ENCODE measurements at places on chromosomes 12 and 14. TPM values are rescaled to one million over a fixed set of nuclear protein-coding genes. Genes with fewer than 3 reads are reported as not detected.

- no peak for DNase-seq
These were observed 28.2 kb downstream of the TBK1 start for GRCh38 chr12:64480148-64480547.

- DNase-seq: no peak
These were observed 60.6 kb downstream of the SPRING1 start for GRCh38 chr12:116677202-116677661.

DNA sequence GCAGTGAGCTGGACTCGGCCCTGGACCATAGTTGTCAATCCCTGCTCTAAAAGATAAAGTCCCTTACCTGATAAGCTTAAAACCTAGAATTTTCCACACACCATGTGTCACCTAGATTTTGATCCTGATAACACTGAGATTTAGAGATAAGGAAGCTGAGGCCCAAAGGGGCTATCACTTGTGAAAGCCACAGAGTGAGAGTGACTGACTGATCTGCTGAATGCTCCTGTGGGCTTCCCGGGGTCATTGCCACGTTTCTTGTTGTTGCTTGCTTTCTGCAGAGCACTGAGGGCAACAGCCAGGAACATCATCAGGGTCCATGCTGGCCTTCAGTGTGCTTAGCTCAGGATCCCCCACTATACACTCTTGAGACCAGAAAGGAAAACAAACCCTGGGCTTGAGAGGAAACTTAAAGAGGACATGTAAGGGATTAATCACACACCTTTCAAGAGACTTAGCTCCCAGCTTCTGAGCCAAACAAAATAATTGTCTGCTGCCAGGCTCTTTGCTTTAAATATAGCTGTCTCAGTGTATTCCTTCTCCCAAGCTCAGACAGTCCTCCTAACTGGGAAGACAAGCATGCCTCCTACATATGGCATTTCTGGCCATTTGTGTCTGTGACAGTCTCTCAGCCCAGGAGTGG, 82.6 kb upstream of the ARHGAP5 start:
- peak; percentile 86 for DNase-seq

- DNase-seq: no peak
These were observed 302.4 kb downstream of the NELL2 start for GRCh38 chr12:44573723-44574122.

DNA sequence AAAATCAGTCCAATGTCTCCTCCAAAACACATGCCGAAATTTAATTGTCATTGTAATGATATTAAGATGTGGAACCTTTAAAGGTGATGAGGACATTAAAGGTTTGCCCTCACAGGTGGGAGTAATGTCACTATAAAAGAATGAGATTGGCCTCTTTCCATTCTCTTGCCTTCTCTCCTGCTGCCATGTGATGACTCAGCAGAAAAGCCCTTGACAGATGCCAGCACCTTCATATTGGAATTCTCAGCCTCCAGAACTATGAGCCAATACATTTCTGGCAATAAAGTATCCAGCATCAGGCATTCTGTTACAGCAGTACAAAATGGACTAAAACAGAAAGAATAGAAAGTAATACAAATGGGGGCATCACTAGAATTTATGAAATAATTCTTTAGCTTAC, 609.7 kb downstream of the SLC16A7 start:
- DNase-seq: no peak

DNA sequence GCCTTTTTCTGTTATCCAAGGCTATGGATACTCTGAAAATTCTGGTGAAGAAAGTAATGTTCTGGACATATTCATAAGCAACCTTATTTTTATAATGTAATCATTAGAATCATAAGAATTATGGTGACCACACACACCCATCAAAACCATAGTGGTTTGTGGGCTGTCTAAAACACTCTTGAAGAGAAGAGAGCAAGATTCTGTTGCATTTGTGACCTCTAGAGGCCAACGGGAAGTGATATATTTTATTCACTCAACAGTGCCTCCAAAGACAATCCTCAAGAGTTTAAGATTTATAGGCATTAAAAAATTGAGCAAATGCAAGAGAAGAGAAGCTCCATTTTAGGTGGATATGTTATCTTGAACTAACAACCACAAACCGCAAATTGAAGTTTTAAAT, 68.5 kb upstream of the LGR5 start:
- DNase-seq: no peak

- peak; percentile 93 for DNase-seq
These were observed 29.1 kb downstream of the SH2B3 start for GRCh38 chr12:111434680-111435338.

DNA sequence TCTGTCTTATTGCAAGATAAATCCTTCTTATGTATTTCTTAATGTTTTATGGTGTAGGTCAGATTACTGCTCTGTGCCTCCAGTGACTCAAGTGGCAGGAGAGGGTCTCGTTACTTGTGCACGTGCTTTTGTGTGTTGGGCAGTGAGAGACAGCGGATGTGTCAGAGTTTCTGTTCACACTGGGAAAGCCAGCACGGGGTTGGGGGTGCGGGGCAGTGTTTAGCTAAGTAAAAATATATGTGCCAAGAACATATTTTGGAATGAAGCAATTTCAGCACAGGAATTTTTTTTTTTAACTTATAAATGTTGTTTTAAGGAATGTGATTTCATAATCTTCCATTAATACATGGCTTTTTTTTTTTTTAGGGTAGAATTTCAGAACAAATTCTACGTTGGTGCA, 4.5 kb upstream of the DNAH10 start:
- no peak for DNase-seq

- DNase-seq: peak; percentile 83
These were observed 103.6 kb downstream of the NTF3 start for GRCh38 chr12:5535541-5535940.

DNA sequence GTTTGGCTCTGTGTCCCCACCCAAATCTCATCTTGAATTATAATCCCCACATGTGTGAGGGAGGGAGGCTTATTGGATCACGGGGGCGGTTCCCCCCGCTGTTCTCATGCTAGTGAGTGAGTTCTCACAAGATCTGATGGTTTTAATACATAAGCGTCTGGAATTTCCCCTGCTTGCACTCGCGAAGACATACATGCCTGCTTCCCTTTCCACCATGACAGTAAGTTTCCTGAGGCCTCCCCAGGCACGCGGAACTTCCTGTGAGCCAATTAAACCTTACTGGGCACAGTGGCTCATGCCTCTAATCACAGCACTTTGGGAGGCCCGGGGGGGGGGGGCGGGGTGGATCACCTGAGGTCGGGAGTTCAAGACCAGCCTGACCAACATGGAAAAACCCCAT, 60.8 kb downstream of the R3HDM2 start:
- no peak for DNase-seq

GRCh38 chr12:104591257-104591885, 134.6 kb downstream of the CHST11 start:
- DNase-seq: no peak

DNA sequence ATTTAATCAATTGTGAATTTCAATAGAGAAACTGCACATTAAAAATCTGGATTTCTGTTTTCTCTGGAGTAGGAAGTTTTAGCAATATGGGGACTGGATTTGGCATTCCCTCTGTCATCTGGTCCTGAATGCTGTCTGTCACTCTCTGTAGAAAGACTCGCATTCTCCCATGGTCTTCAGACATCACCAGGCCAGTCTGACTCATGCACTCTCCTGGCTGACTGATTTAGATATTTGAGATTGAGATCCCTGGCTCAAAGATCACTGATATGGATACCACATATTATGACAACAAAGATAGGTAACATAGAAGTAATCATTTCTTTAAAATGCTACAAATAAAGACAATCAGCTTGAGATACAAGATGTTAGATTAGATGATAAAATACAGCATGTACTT, 524.5 kb downstream of the GALC start:
- DNase-seq: no peak

GRCh38 chr12:3005736-3006135, 46.5 kb downstream of the TEAD4 start:
- no peak for DNase-seq

DNA sequence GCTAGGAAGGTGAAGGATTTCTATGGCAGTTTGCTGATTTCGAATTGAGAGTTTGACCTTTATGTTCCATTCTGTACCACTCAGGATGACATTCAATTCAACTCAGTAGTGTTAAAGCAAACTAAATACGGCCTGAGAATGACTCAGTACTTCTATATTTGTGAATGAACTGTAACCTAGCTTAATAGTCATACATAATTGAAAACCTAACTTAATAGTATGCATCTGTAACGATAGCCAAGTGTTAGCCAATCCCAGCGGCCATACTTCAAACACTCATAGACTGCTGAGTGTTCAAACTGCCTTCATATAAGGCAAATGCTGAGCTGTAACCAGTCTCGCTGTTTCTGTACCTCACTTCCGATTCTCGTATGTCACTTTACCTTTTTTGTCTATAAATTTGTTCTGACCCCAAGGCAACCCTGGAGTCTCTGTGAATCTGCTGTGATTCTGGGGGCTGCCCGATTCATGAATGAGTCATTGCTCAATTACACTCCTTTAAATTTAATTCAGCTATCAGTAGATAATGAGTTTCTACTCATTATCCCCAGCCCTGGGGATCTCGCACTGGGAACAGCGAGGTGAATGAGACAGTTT, 98.5 kb upstream of the SLC24A4 start:
- DNase-seq: no peak

DNA sequence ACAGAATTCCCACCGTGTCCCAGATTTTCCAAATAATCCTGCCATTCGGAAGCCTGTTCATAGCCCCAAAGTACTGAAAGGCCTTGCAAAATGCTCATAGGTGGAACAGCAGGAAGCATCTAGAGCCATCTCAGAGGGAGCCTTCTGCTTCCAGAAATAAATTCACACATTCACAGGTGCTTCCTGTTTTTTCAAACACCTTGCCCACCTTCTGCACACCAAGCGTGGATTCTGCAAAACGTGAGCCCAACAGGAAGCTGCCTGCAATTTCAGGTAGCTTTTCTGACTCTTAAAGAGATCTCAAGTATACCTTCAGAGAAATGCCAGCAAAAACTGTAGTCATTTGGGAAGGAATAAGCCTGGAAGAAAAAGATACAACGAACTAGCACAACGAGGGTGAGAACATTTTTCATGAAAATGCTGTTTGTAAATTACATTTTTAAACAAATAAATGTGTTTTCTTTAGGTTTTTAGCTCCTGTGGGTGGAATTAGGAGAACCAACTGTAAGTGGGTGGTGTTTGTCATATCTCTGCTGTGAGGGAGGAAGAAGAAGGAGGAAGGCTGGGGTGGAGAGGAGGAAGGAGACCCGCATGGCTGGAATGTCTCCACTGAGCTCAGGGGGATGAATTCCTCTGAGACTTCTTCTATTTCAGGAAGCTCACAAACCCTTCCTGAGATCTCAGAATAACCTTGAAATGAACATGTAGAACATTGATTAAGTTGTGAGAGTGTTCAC, at the start of gene IFNG-AS1:
Gene IFNG-AS1, plus strand, starts transcription at position 264 of the 737 bp plus-strand sequence.
- DNase-seq: no peak

DNA sequence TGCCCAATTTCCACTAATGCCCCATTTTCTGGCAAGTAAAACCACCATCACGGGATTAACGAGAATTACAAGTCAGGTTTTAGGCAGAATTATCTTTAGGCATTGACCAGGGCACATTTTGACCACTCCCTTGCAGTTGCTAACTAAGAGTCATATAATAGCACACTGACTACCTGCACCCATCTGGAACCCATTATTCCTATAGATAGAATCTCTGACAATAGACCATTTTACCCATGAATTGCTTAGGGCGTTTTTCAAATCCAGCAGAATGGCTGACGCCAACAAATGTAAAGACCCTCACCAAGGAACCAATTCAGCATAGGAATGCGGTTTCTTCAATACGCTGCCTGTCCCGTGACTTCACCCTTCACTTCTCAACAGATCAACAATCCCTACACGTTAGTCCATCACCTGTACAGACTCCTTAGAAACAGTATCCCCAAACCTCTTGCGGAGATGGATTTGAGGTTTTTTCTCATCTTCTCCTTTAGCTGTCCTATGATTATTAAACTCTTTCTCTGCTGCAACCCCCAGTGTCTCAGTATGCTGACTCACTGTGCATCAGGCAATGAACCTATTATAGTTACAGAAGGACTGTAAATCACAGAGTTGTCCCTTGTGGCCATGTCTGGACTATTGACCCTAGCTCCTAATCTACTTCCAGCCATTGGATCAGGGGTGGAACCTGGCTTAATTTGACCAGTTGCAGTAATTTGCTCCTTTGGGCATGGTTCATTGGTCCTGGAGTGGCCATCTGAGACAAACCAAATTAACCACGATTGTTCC, 177.3 kb upstream of the PLXNC1 start:
- DNase-seq: no peak

DNA sequence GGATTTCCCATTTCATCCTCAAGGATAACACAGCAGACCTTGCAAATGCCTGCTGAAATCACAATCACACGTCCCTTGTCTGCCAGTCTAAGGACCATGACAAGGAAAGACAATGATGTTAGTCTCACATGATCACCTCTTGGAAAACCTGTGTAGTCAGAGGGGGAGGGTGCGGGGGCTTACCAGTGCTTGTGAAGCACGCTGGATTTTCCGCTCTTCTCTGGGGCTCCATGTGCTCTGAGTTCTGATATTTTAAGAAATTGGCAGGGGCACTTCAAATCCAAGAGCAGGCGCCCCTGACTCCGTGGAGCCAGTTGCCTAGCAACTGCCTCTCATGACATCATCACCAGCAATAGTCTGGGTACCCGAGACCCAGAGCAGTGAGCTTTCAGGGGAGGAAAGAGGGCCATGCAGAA, 200.9 kb upstream of the C14orf180 start:
- no peak for DNase-seq

DNA sequence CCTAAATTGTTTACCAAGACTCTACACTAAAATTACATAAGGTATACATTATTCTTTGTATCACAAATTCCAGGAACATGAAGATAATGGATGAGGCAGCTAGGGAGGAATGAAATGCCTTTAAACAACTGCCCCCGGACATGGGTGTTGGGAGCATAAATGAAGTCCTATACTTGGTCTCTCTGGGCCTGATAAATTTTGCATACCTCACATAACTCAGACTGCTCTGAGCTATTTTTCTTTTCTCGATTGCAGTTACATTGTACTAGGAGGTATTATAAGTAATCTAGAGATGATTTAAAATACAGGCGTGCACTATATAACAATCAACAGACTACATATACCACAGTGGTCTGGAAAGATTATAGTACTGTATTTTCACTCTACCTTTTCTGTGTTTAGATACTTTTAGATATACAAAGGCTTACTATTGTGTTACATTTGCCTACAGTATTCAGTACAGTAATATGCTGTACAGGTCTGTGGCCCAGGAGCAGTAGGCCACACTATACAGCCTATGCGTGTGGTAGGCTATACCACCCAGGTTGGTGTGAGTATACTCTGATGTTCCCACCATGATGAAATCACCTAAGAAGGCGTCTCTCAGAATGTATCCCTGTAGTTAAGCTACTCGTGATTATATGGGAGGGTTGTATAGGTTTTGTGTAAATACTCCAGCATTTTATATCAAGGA, 14.3 kb downstream of the FNTB start:
- DNase-seq: no peak

The EML5 gene
- total RNA-seq: 3.7 TPM

The SMCO3 gene
- total RNA-seq: not detected

The KRT74 gene
- total RNA-seq: not detected

The ACSS3 gene
- 7.5 TPM for total RNA-seq

The CD163 gene
- 213 TPM for total RNA-seq

The GLIPR1L1 gene
- not detected for total RNA-seq

The KRT72 gene
- not detected for total RNA-seq

The TCTN2 gene
- 7.1 TPM for total RNA-seq

The KRT80 gene
- total RNA-seq: 0.11 TPM

Measured in esophagus muscularis mucosa (tissue), 4 donors.